ENCODE measurements at places on chromosomes 13 and 19. TPM values are rescaled to one million over a fixed set of nuclear protein-coding genes. Genes with fewer than 3 reads are reported as not detected.

GRCh38 chr19:51676566-51677083 lies 16.5 kb upstream of the SPACA6 start:
- H3K27me3 ChIP-seq = no peaks in the 10 kb centered on the region
- DNase-seq = no peak

TMC4 gene
- 60.3 TPM for total RNA-seq

ZNF528 gene
- not detected for total RNA-seq

DNA sequence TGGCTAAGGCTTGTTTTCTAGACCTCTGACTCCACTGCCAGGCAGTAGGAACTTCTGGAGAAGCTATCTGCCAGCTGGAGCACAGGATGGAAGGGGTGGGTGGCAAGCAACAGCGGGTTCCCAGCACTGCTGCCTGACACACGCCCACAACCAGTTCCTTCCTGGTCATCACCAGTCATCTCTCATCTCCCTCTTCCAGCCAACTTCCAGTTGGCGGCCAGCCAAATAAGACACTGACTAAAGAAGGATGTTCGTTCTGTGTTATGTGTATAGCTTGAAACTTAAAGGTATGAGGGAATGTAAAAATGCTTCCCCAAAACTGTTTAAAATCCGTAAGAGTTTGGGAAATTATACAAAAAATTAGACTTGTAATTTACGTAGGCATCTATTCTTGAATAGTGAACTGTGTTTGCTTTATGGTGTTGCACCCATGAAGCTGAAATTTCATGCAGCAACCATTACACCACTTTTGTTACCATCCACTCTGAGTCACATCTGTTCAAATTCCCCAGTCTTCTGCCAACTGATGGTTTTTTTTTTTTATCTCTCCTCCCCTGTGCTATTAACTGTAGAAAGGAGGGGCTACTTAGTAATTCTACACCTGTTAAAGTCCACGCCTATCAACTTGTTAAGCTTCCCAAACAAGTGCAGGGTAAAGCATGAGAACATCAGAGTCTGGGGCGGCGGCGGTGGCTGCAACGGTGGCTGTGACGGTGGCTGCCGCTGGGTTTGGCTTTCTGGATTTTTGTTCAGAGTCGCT lies 86.2 kb upstream of the FRY start:
- H3K36me3 ChIP-seq = no peaks in the 10 kb centered on the region
- no peak overlapping the region for H3K4me3 ChIP-seq
- H3K27ac ChIP-seq = no peak overlapping the region
- H3K4me1 ChIP-seq = no peaks in the 10 kb centered on the region
- no peak for DNase-seq

- H3K36me3 ChIP-seq = no peaks in the 10 kb centered on the region
- no peak for DNase-seq
- H3K27me3 ChIP-seq = no peaks in the 10 kb centered on the region
- no peaks in the 10 kb centered on the region for H3K4me1 ChIP-seq
These were observed 206.7 kb upstream of the RFC3 start for GRCh38 chr13:33611121-33611805.

GRCh38 chr13:23021906-23022305 lies 158.9 kb upstream of the SGCG start:
- no peaks in the 10 kb centered on the region for H3K36me3 ChIP-seq
- H3K27ac ChIP-seq = no peak overlapping the region
- H3K4me3 ChIP-seq = no peak overlapping the region
- no peaks in the 10 kb centered on the region for H3K27me3 ChIP-seq
- DNase-seq = no peak

- DNase-seq = no peak
- H3K27me3 ChIP-seq = no peaks in the 10 kb centered on the region
- no peaks in the 10 kb centered on the region for H3K36me3 ChIP-seq
- no peak overlapping the region for H3K4me3 ChIP-seq
- no peak overlapping the region for H3K27ac ChIP-seq
These were observed 44.2 kb downstream of the EDNRB start for GRCh38 chr13:77874406-77874805.

- no peaks in the 10 kb centered on the region for H3K4me1 ChIP-seq
- no peak overlapping the region for H3K27ac ChIP-seq
These were observed 209.7 kb downstream of the RBM26 start for GRCh38 chr13:79196366-79196765.

GRCh38 chr19:1907563-1908363 lies 2.6 kb downstream of the ADAT3 start:
- peaks cover 1% of the 10 kb centered on the region for H3K36me3 ChIP-seq
- H3K27me3 ChIP-seq = no peaks in the 10 kb centered on the region
- peaks cover 26% of the 10 kb centered on the region for H3K4me1 ChIP-seq
- H3K4me3 ChIP-seq = no peak overlapping the region
- H3K27ac ChIP-seq = peak overlapping the region; percentile 30

DNA sequence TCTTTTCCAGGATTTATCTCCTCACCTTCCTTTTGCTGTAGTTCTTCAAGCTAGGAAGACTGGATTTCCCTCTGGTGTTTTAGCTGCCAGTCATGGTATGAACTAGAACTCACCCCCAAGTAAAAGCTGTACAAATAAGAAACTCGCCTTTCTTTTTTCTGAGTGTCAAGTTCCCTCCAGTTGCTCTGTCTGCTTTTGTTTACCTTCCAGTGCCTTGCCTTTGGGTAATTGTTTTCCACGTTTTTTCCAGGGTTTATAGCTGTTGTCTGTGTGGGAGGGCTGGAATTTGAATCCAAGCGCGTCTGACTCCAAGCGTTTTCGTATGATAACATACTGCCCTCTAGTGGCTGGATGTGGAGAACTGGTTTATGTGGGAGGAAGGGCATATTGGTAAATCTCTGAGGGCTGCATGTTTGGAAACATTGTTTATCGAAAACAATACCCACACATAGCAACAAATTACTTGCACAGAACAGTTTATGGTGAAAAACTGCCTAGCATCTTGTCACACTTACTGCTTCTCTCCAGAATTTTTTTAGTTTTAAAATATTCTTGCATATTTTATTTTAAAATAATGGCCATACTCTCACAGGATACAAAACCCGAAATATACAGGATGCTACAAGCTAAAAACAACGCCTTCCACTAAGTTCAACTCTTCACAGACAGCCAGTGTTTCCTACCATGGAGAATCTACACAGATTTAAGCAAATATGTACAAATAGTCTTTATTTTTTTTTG lies 19.2 kb downstream of the RCN3 start:
- peak overlapping the region; percentile 29 for H3K4me3 ChIP-seq
- H3K4me1 ChIP-seq = peaks cover 3% of the 10 kb centered on the region
- peak overlapping the region; percentile 53 for H3K27ac ChIP-seq
- no peaks in the 10 kb centered on the region for H3K27me3 ChIP-seq

DNA sequence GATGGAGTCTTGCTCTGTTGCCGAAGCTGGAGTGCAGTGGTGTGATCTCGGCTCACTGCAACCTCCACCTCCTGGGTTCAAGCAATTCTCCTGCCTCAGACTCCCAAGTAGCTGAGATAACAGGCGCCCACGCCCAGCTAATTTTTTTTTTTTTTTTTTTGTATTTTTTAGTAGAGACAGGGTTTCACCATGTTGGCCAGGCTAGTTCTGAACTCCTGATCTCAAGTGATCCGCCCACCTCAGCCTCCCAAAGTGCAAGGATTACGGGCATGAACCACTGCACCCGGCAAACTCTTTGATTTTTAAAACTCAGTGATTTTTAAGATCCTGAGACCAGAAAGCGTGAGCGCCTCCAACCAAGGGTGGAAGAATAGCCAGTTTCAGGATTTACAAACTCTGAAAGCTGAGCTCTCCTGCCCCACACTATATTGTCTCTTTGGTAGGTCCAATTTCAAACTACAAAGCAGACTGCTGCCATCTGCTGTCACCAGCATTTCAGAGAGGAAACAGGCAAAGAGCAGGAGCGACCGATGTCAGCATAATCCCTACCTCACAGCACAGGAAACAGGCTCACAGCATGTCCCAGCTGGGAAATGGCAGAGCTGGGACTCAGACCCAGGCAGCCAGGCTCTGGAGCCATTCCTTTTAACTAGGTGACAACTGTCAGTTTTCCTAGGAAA lies 9.2 kb downstream of the NOSIP start:
- peaks cover 68% of the 10 kb centered on the region for H3K4me1 ChIP-seq
- peak overlapping the region; percentile 47 for H3K27ac ChIP-seq
- H3K27me3 ChIP-seq = no peaks in the 10 kb centered on the region

PRODH2 gene
- 0.44 TPM for total RNA-seq
